ENCODE measurements at places on chromosomes 12 and 14.

GRCh38 chr14:35240231-35240630, 52.0 kb upstream of the PSMA6 start:
- no peak for DNase-seq

GRCh38 chr12:124036657-124037109, 63.7 kb downstream of the ZNF664 start:
- no peak for DNase-seq

DNA sequence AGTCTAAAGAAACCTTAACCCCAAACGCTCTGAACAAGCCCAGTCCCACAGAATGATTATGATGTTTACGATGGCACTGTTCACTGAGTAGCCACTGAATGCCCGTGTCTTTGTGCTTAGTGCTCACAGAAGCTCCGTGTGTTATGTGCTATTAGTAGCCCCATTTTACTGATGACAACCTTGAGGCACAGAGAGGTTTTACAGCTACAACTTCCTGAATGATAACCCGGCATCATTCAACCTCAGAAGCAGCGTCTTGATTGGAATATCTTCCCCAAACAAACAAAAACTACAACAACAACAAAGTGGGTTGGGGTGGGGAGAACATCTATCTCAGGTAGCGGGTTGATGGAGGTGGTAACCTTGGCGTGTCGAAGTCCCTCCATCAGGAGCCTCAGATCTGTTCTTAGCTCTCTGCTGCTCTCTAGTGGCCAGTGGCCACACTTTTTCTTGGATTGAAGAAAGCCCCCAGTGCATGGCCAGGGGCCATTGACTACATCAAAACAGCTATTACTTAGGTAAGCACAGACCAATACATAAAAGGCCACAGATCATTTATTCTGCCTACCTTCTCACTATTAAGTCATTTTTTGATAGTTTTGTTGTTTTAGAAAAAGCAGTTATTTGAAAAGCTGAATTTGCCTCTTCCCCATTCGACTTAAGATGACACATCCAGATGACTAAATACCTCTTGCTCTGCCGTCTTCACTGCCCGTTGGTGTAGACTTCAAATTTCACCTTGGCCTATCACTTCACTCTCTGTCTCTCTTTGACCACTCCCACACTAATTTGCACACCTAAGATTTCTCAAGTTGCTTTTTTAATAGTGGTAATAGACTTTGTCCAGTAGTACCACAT, 376.9 kb downstream of the GALC start:
- no peak for DNase-seq

GRCh38 chr12:113248842-113249435, 27.7 kb downstream of the TPCN1 start:
- DNase-seq, result no peak

- DNase-seq, result no peak
These were observed 52.1 kb upstream of the PPFIA2 start for GRCh38 chr12:81811061-81811777.

DNA sequence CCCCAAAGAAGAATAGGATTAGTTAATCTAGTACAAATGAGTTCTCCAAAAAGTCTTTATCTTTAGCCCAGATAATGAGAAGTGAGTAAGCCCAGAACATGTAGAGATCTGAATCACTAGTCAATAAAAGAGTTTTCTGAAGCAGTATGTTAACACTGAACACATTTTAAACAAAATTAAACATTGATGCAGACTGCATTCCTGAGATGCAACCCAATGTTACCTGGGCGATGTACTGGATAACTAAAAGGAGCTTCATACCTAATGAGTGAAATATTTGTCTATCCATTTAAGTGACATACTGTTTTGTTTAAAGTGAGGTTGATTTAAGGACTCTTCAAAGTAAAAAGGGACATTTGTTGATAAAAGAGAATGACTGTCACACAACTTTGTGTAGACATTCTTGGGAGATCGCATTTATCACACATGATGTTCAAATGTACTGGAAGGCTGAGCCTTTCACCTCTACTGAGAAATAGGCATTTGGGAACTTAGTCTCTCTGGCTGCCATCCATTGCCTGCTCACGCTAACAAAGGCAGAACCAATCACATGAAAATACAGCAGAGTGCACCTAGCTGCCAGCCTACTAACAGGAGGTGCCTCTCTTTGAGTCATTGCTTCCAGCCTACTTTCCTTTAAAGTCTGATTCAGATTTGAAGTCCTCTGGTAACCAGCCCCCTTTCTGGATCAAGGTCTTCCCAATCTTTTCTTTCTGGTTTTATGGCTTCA, 287.7 kb downstream of the BTG1 start:
- no peak for DNase-seq
